ENCODE measurements at places on chromosomes 7 and 10.

GRCh38 chr7:46139079-46139478 is 218.0 kb upstream of the IGFBP3 start:
- DNase-seq, result no peak

- DNase-seq, result no peak
These were observed 10.1 kb downstream of the IRF5 start for GRCh38 chr7:128947854-128948253.

DNA sequence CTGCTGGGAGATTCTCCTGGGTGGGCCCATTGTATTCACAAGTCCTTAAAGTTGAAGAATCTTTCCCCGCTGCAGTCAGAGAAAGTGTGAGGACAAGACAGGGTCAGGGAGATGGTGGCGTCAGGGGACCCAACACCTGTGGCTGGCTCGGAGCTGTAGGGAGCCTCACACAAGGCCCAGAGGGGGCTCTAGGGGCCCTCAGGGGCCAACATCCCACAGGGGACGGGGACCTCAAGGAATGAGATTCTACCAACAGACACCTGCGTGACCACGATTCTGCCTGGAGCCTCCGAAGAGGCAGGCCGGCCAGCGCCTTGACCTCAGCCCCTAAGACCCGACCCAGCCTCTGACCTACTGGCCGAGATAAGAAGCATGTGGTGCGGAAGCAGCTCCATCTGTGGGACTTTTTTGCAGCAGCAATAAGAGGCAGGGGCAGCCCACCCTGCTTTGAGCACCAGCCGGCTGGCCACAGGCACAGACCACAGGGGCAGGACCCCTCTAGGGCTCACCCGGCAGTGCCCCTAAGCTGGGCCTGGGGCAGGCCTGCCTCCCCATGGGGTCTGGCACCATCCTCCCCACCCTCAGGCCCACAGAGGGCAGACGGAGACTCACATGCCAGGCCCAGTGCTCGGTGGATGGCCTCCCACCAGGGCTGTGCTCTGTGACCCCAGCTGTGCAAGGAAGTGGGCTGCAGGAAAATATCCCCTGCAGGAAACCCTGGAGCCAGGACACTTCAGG is 13.2 kb downstream of the RASGEF1A start:
- DNase-seq, result no peak

DNA sequence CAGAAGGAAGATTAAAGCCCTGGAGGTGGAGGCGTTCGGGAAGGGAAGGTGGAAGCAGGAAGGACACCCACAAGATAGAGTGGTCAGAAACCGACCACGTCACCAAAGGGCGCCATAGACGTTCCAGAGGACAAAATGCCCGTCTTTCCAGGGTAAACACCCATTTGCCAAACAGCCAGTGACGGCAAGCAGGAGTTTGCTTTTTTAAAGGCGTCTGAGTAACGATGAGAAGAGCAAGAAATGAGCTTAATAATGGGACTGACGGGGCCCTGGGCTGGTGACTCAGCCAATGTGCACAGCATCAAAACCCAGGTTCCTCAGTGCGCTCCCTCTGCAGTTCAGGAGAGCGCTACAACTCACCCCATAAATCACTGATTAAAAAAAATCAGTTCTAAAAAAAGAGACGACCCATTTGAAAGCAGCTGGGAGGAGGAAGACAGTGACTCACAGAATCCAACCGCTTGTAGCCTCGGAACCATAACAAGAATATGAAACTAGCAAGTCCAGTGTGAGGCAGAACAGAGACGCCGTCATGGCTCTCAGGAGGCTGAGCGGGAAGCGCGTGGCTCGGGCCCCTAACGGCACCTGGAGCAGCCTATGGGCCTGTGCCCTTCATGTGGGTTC is 5.9 kb downstream of the DIP2C start:
- DNase-seq, result no peak

GRCh38 chr7:27709137-27710075 is 30.6 kb upstream of the TAX1BP1 start:
- no peak for DNase-seq

DNA sequence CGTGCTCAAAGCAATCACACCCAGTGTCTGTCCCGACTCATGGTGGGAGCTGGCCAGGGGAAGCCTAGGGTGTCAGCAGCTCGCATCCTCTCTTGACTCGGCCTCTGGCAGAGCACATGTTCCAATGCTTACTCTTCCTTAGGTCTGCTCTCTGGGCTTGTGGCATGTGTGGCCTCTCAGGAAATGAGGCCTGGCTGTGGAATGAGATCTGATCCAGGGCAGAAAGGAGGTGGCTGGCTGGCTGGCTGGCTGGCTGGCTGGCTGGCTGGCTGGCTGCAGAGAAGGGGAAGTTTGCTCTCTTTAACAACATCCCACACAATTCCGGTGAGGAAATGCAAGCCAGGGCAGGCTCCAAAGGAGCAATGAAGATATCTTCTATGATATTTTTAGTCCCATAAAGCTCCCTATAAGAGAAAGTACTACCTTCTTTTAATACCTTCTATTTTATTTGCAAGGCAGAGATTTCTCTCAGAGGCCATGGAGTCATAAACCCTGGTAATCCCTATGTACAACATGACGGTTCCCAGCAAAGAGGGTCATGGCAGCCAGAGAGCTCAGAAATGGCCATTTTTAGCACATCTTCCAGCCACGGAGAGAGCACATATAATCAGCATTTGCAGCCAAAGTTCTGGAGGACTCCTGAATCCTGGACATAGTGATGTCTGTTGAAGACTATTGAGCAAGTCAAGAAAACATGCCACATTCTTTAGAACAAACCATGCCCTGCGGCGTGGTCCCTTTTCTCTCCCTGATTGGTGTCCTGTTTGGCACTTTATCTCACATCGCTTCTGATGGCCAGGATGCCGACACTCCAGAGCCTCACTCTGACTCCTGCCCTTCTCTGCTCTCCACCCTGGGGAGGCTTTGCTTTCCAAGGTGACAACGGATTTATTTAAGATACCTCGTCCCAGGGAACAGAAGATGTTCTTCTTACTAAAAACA is 153.7 kb downstream of the FANK1 start:
- no peak for DNase-seq

GRCh38 chr7:134051020-134051419 is 76.1 kb upstream of the LRGUK start:
- no peak for DNase-seq

- DNase-seq, result no peak
These were observed 1.2 kb downstream of the PLEKHA1 start for GRCh38 chr10:122375679-122376160.

- DNase-seq, result no peak
These were observed 99.0 kb downstream of the GNAT3 start for GRCh38 chr7:80412842-80413241.

GRCh38 chr10:104516986-104517385 is 124.1 kb upstream of the SORCS3 start:
- no peak for DNase-seq

GRCh38 chr7:50303335-50304128 is 984 bp upstream of the IKZF1 start:
- DNase-seq, result no peak

- DNase-seq, result no peak
These were observed 64.9 kb downstream of the CRPPA start for GRCh38 chr7:16356301-16356958.

Data from NAMALWA (cell line).